ENCODE measurements at places on chromosomes 12 and 14.

GRCh38 chr14:36618641-36619040 is 36.2 kb upstream of the NKX2-8 start:
- DNase-seq = no peak

GRCh38 chr14:41749429-41749828 is 142.8 kb downstream of the LRFN5 start:
- DNase-seq = peak; percentile 37

DNA sequence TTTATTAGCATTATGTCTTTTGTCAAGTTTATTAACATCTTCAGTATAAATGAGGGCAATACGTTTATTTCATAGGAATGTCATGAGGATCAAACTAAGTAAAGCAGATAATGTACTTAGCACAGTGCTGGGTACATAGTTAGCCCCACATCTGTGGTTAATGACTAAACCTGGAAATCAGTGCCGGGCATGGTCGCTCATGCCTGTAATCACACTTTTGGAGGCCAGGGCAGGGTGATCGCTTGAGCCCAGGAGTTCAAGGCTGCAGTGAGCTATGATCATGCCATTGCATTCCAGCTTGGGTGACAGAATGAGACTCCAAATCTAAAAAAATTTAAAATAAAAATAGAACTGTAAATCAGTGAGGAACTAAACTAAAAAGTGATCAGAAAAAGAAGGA is 44.8 kb upstream of the GUCY2C start:
- no peak for DNase-seq

GRCh38 chr14:56817396-56817921 is 7.2 kb upstream of the OTX2 start:
- DNase-seq = no peak

GRCh38 chr12:65237153-65237552 is 41.3 kb upstream of the MSRB3 start:
- DNase-seq = no peak

DNA sequence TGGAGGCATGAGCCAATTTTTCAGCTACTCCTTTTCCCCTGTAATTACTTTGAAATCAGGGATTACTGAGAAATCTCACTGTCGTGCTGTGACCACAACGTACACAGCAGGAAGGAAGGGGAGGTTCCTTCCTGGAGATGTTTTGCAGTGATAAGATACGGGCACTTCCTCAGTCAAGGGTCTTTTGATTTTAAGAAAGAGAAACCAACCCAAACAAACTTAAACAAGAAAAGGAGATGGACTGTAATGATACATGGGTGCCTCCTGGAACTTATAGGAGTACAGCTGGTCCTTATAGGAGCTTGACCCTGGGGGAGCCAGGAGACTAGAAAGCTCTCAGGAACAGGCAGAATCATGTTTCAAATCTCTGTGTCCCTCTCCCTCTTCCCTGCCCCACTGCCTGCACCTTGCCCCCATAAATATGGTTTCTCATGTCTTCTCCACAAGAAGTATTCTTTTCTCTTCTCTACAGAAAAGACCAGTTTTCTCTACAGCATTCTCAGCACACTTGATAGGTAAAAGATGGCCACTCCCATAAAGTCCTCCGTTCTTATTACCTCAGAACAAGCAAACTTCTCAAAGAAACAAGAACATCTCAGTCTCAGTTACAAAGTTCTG is 281.1 kb upstream of the AMIGO2 start:
- DNase-seq = peak; percentile 86

DNA sequence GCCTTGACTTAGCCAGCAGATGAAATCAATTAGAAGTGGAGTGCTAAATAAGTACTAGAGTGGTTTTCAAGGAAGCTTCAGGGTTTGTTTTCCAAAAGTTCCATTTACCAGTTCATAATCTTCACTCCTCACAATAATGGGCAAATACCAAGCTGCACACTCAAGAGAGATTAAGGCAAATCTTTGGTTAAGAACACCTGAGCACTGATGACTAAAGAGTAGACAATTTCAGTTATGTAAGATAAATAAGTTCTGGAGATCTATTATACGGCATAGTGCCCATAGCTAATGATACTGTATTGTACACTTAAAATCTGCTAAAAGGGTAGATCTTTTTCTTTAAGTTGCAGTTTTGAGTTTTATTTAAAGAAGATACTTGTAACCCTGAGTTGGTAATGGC is 125.0 kb downstream of the ARMH4 start:
- no peak for DNase-seq

GRCh38 chr12:11819643-11820042 is 170.2 kb downstream of the ETV6 start:
- no peak for DNase-seq

DNA sequence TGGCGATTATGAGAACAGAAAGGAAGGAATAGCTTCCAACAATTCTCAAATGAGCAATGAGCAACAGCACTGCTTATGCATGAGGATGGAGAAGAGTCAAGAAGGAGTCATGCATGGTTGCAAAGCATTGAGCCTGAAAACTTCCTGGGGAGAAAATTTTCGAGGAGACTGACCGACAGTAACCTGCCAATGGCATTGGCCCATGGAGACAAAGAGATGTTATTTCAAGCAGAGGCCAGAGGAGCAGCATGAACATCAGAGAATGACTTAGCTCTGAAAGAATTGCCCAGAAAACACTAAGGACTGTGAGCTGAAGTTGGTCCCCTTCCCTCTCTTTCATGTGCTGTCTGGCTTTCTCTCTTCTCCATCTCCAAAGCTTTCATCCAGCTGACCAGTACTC is 343.4 kb downstream of the ADAMTS20 start:
- no peak for DNase-seq

DNA sequence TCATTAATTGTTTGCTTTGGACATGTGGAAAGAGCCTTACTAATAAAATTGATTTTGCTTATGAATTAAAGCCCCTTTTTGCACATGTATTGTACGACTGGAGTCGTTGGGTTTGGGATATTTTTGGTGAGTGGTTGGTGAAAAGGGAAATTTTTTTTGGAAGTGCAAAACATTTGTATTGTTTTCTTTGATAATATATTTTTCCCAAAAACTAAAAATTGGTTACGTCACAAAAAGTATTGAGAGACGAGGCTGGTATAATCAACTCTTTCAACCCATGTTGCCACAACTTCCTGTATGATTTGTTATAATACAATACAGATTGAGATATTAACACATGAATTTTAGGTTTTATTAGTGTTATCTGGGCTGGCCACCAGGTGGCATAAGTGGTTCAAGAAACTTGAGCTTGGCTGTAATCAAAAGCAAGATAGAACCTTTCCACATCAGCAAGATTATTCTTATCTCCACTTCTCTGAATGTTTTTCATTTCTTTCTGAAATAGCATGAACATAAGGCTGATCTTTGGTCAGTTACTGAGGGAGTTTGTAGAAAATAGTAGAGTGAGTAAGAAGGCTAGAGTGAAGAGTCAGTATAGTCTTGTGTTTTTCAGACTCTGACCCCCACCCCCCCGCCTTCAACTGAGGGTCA is 8.7 kb downstream of the NGDN start:
- peak; percentile 78 for DNase-seq
